ENCODE measurements at places on chromosomes 4 and X.

GRCh38 chr4:54658252-54659093, 716 bp downstream of the KIT start:
- no peak for DNase-seq

GRCh38 chrX:131987252-131987651, 35.9 kb upstream of the STK26 start:
- DNase-seq = no peak

- no peak for DNase-seq
These were observed 64.2 kb downstream of the INTS12 start for GRCh38 chr4:105644257-105644656.

DNA sequence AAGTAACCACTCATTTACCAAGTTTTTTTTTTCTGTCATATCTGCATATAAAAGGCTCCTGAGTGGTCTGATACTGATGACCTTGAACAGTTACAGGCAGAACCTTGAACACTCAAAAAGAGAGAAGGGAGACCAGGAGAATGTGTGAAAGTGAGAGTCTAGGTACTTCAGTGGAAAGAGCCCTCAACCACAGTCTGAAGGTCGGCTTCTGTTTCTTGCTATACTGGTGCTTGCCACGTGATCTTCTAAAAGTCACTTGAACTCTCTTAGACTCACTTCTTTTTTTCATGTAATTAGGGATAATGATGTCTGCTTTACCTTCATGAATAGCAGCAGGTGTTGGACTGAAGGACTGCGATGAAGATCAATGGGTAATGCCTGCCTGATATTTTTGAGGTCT, 22.8 kb downstream of the GABRB1 start:
- no peak for DNase-seq

- DNase-seq = no peak
These were observed 212.4 kb downstream of the TRAM1L1 start for GRCh38 chr4:116872941-116873340.

DNA sequence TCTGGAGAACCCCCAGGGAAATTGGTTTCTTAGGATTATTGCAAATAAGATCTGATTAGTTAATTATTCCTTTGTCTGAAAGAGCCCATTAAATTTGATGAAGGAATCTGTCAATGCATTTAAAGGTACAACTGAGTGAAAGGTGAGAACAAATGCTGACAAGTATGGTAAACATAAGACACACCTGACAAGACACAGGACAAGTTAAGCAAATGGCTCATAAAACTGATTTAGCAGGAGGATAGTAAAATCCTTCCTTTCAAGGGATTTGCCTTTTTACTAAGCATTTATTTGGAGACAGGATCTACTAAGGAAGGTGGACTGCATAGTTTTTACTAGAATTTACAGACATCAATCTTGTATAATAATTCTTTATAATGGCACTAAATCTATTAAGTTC, 553.9 kb downstream of the SPRY1 start:
- no peak for DNase-seq

- DNase-seq = no peak
These were observed 337.1 kb upstream of the PUDP start for GRCh38 chrX:7485061-7485460.

DNA sequence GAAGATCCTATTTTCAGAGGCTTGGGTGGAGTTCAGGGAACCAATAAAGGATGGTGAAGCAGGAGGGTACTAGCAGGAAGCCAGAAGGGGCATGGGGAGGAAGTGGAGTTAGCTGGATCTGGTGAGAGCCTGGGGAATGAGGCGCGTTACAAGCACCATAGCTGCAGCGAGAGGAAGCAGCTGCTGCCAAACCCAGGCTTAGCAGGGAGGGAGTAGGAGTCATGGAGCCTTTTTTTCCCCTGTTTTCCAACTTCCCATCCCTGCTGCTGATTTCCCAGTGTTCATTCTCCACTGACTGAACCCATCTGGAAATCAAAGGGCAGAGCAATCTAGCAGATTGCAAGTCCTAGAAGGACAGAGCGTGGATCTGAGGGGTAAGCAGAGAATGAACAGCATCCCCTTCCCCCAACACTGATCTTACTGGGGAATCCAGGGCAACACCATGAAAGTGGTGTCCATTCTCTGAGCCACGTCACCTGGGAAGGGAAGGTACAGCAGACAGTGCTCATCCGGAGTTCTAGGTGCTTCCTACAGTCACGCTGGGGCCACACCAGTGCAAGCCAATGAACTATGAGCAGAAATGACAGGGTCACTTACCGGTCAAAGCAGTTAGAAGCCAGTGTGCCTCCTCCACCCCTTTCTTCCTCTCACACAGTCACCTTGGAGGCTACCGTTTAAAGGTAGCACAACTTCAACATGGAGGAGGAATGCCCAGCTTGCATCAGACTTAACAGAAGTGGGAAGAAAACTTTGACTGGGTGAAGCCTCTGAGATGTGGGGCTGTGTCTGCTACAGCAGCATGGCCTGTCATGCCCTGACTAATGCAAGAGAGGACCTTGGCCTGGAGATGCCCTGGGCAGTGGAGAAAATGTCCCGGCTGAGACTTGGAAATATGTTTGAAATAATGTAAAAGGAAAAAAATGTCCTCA, 36.7 kb downstream of the SMIM20 start:
- DNase-seq = no peak

DNA sequence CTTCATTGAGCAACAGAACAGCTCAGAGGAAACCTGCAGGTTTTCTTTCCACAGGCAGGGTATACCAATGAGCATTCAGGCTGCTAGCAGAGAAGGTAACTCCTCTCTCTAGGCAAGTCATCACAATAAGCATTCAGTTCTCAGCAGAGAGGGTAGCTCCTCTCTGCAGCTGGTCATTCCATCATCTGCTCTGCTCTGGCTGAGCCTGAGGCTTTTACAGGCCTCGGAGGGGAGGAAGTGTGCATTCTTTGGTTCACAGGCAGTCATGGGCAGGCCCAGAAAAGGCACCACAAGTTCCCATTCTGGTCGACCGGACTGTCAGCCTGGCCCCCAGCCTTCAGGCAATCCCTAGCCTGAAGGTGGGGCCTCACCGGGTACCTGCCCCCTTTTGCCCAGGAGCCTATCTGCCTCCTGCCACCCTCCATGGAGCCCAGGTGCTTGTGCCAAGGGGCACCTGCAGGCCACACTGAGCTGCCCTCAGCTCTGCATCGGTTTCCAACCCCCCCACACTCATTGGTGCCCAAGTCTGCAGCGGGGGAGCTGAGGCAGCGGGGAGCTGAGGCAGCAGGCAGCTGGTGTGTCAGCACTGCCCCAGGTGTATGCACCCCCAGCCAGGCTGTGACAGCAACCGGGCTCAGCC, 83.1 kb downstream of the PRDM5 start:
- no peak for DNase-seq

- no peak for DNase-seq
These were observed 733.7 kb upstream of the CT83 start for GRCh38 chrX:117196481-117196880.

GRCh38 chr4:95267081-95267480, 281.7 kb downstream of the UNC5C start:
- DNase-seq = no peak

GRCh38 chrX:44223150-44223549, 120.3 kb downstream of the EFHC2 start:
- DNase-seq = no peak

- no peak for DNase-seq
These were observed 3.6 kb downstream of the IRS4 start for GRCh38 chrX:108732630-108733321.

DNA sequence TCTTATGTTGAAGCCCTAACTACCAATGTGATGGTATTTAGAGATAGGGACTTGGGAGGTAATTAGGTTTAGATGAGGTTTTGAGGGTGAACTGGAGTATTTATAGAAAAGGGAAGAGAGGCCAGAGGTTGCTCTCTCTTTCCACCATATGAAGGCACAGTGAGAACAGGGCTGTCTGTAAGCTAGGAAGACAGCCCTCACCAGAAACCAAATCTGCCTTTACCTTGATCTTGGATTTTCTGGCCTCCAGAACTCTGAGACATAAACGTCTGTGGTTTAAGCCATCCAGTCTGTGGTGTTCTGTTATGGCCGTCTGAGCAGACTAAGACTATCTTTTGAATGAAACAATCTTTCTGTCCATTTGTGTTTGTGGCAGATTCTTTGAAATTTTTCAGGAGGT, 223.7 kb downstream of the PDHA2 start:
- no peak for DNase-seq

GRCh38 chr4:120770897-120771296, 151.6 kb downstream of the PRDM5 start:
- no peak for DNase-seq

- no peak for DNase-seq
These were observed 132.6 kb upstream of the SLIT2 start for GRCh38 chr4:20119141-20119540.

- no peak for DNase-seq
These were observed 283.4 kb downstream of the BCOR start for GRCh38 chrX:39814391-39814790.

GRCh38 chr4:109985993-109986974, 73.6 kb downstream of the EGF start:
- DNase-seq = no peak

DNA sequence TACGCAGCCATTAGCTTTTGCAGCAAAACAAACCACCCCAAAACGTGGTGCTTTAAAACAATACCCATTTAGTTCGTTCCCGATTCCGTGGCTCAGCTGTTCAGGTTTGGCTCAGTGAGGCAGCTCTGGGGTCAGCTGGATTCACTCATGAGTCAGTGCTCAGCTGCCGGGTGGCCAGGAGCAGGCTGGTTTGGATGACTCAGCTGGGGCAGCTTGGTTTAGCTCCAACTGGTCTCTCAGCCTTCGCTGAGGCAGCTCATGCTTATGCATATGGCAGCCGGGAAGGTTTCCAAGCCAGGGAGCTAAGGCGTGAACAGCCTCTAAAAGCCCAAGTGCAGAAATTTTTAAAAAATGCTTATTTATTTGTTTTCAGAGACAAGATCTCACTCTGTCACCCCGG, 13.3 kb upstream of the CD99 start:
- no peak for DNase-seq

DNA sequence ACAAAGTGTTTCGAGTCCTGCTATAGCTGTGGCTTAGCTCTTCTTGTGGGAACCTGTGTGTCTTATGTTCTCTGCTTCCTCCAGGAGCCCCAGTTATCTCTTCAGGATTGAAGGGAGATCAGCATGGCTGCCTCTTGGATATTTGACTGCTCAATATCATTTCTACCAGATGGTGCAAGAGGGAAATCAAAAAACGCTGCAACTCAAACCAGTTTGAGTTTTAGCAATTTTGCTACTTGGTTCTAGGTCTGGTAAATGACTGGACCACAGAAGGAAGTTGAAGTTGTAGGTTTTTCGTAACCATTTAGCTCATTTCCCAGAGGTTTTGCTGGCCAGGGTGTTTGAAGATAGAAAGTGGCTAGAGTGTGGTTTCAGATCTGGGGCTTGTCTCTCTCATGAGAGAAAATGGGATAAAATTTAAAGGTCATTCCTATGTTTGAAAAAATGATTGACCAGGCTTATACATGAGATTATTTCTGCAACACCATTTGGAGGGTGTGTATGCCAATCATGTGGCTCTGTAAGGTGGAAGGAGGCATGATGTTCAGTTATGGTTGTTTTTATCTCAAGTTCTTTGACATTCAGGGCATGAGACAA, 210.4 kb downstream of the SPRY1 start:
- DNase-seq = no peak

DNA sequence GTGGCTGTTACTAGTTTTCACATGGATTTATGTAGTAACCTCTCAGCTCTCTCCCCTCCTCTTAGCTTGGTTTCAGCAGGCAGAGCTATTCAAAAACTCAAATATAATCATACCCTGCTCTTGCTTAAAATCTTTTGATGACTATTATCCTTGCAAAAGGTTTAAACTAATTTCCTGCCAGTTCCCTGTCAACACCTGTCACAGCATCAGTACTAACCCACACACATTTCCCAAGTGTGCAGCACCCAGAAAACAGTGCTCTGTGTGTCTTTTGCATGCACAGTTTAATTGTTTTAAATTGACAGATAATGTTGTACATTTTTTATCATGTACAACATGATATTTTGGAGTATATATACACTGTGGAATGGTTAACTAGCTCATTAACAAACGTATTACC, 202.0 kb downstream of the PAPSS1 start:
- no peak for DNase-seq

DNA sequence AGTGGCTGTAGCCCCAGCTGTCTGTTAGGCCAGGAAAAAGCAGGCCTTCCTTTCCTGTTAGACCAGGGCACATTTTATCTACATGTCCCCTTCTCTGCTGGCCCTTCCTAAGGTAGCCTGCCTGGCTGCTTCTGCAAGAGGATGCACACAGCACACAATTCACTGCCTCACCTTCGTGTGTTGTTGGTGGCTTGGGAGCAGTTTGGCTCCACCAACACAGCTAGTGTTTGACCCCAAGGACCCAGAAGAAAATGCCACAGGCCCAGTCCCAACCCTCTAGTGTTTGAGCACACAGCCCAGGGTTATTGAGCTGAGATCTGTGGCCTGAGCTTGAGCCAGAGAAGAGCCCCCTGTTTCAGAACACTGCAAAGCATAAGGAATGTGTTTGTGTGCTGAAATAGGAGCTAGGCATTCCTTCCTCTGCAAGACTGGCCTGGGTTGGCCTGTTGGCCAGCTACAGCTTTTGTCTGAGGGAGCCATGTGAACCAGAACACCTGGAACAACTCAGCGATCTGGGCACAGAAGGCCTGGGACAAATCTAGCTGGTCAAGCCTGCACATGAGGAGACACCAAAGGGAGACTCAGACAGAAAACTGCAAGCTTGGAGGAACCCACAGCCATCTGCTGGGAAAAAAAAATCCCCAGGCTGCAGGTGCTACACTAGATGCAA, 26.4 kb downstream of the MAGEE1 start:
- no peak for DNase-seq

GRCh38 chr4:23279377-23279986, 586.7 kb downstream of the GBA3 start:
- no peak for DNase-seq

DNA sequence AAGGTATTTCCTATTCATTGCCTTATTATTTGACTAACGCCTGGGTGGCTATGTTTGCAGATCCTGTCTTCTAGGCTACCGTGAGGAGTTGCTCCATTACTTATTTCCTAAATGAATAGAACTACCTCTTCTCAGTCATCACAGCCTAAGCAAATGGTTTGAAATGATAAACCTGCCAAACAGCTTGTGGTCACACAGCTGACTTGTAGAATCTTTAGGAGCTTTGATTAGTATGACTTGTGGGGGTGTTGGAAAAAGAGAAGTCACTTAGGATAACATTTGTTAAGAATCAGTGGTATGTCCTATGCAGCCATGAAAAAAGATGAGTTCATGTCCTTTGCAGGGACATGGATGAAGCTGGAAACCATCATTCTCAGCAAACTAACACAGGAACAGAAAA, 169.3 kb downstream of the PPARGC1A start:
- DNase-seq = no peak

GRCh38 chr4:73704314-73705055, 35.9 kb upstream of the CXCL8 start:
- no peak for DNase-seq

GRCh38 chrX:44032479-44032878, 59.3 kb upstream of the NDP start:
- no peak for DNase-seq

DNA sequence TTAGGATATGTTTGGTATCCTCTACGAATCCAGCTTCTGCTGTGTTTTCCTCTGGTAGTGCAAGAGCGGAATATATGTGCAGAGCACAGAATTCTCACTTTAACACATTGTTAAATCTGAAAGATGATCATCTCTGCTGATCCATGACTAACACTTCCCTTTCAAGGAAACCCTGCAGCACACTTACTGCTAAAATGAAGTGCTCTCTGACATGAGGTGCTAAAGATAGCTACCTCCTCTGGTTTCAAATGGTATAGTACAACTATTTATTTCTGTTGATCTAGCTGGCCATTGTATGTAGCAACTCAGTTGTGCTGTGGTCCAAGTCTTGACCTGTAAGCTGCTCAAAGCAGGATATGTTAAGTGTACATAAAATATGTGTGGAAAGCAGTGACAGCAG, 162.4 kb upstream of the FMR1 start:
- no peak for DNase-seq

GRCh38 chrX:64571011-64571410, 175.8 kb upstream of the MTMR8 start:
- no peak for DNase-seq
